Nephron progenitor cell (in vitro differentiated cells): ENCODE measurements at places on chromosomes 12 and 14.

GRCh38 chr14:74546416-74546815, 52.9 kb downstream of the ISCA2 start:
- DNase-seq, result no peak

DNA sequence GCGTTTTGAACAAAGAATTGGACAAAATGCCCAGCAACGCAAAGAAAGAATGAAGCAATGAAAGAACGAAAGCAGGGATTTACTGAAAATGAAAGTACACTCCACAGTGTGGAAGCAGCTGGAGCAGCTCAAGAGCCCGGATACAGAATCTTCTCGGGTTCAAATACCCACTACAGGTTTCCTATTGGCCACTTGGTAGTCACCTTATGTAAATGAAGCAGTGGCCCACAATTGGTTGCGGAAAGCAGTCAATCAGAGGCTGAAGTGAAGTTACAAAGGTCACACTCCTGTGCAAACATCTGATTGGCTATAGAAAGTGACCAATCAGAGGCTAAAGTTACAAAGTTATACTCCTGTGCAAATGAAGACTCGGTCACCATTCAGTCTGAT, 15.0 kb upstream of the PPP1R13B start:
- no peak for DNase-seq

DNA sequence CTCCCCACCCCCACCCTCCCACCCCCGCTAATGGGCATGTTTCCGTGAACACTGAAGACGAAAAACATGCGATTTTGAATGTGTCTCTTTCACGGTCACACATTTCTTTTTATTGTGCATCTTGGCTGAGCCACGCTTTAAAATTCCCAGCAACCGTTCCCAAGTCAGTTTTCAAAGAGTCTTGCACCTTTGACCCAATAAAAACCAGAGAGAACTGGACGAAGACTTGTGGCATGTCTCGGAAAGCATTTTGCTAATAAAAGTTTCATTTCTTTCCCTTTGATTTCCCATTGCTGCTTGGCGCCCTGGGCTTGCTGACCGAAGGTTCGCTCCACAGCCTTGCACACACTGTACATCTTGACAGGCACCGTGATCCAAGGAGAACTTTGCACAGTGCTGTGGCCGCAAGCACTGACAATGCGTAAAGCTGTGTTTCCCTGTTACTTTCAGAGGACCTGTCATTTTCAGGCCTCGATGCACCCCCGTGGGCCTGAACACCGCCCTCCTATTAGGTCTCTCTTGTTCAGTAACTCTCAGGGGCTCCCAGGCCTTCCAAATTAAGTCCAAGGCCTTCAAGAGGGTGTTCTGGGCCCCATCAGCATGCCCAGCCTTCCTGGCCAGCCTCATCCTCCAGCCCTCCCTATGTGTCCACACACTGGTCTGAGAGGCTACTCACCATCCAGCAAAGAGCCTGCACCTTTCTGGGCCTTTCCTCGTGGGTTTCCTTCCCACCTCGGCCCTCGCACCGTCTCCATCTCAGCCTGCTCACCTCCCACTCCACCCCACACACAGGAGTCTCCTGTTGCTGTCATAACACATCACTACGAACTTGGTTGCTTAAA, 63.4 kb upstream of the DIO3 start:
- no peak for DNase-seq

- DNase-seq, result no peak
These were observed 350.8 kb downstream of the SLC16A7 start for GRCh38 chr12:59946635-59947034.

GRCh38 chr12:104480826-104481440, 24.2 kb downstream of the CHST11 start:
- no peak for DNase-seq

- DNase-seq, result no peak
These were observed 11.8 kb downstream of the CCDC92 start for GRCh38 chr12:123960856-123961255.

GRCh38 chr14:20998139-20998538, 954 bp upstream of the SLC39A2 start:
- no peak for DNase-seq

DNA sequence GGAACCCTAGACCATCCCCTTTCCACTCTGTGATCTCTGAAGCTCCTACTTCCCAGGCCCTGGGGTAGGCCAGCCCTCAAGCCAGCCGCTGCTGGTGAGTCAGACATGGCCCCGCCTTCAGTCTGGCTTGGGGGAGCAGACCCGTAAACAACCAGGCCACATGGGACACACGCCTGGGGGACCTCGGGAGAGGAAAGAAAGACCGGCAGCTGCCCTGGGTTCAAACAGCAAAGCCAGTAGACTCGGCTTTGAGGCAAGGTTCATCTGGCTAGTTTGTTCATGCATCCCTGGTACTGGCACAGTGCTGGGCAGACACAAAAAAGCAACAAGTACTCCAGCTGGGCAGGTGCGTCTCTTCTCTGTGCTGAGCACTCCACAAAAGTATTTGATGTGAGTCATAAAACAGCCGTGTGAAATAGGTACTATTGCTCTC, 101.9 kb downstream of the SETD3 start:
- DNase-seq, result no peak

DNA sequence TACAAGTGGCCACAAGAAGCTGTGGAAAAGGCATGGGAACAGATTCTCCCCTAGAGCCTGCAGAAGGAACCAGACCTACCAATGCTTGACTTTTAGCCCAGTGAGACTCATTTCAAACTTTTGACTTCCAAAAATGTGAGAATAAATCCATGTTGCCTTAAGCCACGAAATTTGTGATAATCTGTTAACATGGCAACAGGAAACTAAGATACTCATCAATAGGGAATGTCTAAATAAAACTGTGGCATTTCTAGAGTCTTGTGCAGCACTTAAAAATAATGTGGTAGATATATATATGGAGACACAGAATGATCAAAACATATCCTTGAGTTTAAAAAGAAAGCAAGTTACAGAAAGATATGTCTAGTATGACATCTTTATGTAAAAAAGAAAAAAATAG, 12.0 kb downstream of the HECTD4 start:
- DNase-seq, result no peak

DNA sequence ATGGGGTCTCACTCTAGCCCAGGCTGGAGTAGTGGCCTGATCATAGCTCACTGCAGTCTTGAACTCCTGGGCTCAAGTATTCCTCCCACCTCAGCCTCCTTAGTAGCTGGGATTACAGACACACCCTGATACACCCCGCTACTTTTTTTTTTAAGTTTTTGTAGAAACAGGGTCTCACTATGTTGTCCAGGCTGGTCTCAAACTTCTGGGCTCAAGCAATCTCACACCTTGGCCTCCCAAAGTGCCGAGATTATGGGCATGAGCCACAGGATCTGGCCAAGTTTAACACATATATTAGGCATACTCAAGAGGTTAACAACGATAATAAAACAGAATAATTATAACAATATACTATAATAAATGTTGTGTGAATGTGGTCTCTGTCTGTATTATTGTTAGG, 25.8 kb downstream of the PPTC7 start:
- no peak for DNase-seq

GRCh38 chr12:89206390-89206789, 145.9 kb downstream of the DUSP6 start:
- DNase-seq, result no peak
